Vagina (tissue), 2 donors: ENCODE measurements at places on chromosomes 3 and 15.

- no peak for DNase-seq
Measured at GRCh38 chr3:32972482-32973146, 21.2 kb downstream of the CCR4 start.

DNA sequence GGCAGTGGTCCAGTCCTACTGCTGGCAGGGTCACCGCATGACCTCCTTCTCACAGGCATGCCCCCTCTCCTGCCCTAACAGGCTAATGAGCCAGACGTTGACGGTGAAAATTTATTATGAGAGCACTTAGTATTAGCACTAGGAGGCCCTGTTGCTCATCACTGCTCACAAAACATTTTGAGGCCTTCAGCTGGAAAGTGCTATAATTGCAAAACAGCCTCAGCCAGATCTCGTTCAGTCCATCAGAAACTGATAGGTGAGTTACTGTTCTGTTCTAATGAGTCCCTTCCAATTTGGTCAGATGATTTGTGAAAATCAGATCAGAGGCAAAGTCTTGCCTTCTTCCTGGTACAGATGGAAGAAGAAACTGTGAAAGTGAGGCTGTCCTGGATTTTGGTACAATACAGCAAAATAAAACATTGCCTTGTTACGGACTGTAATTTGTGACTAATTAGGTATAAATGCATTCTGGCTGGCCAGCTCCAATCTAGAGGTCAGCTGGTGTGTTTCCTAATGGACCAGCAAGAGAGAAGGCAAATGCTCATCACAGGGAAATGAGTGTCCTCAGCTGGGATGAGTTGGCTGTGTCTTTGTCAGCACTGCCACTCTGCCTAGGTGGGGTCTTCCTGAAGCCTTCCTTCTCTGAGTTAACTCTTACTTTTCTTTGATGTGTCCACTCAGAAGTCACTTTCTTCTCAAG lies 316.8 kb downstream of the CHST2 start:
- no peak for DNase-seq

- no peak for DNase-seq
Measured at GRCh38 chr3:89314454-89315098, 207.2 kb downstream of the EPHA3 start.

DNA sequence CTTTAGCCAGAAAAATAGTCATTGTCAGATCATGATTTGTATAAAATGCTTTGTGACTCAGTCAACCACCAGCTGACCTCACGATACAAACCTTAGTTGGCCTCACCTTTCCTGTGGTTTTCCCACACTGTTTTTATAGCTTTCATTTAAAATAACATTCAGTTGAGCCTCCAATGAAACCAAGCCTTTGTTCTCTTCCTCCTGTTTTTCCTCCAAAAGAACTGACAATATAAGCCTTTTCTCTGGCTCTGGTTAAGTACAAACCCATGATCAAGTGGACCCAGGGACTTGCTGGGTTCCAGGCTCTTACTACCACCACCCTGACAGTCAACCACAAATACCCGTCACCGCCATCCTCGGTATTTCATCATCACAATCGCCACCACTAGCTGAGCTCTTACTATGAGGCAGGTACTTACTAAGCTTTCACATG lies 81.7 kb downstream of the TAMM41 start:
- no peak for DNase-seq

GRCh38 chr3:120420928-120421551 lies 29.8 kb downstream of the FSTL1 start:
- no peak for DNase-seq

DNA sequence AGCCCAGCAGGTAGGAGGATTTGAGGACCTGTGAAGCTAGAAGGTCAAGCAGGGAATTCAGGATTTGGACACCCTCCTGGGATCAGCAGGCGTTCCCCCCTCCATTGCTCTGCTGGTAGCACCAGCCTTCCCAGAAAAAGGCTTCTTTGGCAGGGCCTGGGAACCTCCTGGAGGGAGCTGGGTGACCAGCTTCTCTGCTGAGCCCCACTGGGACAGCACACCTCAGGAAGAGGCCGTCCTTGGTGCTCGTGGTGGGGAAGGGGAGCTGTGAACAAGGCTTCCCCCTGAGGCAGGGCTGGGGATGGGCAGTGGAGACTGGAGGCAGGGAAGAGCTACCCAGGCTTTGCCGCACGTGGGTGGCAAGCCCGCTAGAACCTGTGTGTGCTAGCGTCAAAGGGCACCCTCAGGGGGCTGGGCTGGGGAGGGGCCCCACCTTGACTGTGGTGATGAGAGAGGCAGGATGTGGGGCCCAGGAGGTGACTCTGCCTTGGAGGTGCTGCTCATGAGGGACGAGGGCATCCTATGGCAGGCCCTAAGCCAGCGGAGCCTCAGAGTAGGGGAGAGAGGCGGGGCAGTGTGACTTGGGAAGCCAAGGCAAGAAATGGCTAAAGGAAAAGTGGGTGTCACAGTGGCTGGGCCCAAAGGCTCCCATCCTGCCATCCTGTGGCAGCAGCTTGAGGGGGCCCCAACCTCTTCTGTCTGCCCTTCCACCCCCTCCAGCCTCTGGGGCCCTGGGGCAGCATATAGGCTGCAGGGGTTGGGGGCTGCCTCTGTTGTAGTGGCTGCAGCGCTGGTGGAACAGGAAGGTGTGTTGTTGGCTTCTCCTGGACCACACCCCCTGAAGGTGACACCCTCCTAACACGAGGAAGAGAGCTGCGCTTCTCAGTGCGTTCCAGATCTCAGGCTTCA lies 20.7 kb downstream of the KLF13 start:
- no peak for DNase-seq

- no peak for DNase-seq
Measured at GRCh38 chr3:66138336-66139313, 82.2 kb upstream of the SLC25A26 start.

DNA sequence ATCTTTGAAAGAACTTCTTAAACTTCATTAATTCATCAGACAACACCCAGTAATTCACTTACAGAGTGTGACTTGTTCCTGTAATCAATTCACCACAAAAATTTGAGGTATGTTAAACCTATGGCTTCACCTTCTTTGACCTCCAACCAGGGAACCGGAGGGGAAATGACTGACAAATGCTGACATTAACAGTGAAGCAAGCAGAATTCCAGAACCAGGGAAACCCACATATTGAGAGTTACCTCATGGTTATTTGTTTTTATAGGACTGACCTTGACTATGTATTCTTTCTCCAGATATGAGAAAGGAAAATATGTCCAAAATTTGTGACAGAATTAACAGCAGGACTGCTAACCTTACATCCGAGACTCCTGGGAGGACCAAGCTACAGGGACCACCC lies 2.7 kb downstream of the P3H2 start:
- no peak for DNase-seq

DNA sequence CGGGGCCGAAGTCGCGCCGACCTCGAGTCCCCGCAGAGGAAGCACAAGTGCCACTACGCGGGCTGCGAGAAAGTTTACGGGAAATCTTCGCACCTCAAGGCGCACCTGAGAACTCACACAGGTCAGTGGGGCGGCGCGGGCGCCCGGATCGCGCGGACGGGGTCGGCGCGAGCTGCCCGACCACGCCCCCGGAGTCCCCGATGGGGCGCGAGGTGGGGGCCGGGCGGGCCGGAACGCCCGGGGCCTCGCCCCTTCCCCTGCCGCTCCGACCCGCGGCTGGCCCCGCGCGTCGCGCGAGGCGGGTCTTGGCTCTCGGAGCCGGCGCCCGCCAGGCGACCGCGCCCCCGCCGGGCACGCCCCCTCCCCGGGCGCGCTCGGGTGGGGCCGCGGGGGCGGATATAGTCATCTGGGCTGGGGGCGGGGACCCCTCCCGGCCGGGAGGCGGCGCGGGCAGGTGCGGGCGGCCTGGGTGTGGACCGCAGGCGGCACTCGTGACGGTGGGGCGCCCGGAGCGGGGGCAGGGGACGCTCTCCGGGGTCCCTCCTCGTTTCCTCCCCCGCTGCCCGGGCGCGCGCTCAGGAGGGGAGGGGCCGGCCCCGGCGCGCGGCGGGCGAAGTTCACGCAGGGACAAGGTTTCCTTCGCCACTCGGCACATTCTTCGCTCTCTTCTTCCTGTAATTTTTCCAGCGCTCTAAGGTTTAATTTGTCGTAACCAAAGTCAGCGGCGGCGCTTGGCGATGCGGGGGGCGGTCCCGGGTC lies 1.2 kb downstream of the KLF13 start:
- DNase-seq = no peak

DNA sequence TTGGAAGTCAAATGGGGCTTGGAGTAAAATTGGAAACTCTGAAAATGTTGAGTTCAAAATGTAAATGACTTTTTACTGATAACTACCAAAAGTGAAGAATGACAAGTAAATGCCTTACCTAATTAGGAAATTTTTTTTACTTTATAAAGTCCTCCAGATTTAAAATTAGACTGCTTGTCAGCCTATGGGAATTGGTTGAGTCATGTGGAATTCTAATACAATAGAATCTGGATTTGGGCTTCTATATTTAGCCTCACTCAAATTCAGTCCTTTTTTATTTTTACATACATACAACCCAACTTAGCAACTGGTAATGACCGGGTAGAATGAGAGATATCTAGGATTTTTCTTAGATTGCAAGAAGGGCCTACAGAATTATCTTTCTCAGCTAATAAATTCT lies 158.9 kb upstream of the CADPS start:
- no peak for DNase-seq

DNA sequence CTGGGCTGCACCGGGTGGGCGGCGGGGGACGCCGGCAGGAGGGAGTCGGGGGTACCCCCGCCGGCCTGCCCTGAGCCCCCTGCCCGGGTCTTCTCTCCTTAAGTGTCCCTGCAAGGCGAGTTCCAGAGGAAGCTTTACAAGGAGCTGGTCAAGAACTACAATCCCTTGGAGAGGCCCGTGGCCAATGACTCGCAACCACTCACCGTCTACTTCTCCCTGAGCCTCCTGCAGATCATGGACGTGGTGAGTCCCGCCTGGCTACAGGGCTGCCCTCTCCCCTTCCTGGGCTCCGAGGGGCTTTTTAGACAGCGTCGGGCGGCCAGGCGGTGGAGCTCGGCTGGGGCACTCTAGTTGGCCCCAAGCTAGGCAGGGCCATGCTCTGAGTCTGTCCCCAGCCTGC lies 480 bp downstream of the CHRNA7 start:
- no peak for DNase-seq

DNA sequence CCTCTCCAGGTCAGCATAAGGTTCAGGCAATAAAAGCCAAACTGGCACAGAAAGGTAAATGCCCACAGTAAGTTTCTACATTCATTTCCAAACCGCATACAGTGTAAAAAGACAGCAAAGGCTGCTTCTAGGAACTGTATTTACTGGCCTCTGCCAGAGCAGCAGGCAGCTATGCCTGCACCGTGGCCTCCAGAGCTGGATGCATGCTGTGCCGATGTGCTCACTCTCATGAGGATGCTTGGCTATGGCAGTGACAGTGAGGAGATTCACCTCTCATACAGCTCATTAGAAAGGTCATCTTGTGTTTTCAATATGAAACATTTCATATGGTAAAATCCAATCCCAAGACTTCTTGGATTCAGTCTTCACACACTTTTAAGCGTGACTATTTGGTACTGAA lies 50.3 kb downstream of the UBP1 start:
- DNase-seq = no peak

- DNase-seq = no peak
Measured at GRCh38 chr3:196604548-196604947, 34.9 kb upstream of the NRROS start.

DNA sequence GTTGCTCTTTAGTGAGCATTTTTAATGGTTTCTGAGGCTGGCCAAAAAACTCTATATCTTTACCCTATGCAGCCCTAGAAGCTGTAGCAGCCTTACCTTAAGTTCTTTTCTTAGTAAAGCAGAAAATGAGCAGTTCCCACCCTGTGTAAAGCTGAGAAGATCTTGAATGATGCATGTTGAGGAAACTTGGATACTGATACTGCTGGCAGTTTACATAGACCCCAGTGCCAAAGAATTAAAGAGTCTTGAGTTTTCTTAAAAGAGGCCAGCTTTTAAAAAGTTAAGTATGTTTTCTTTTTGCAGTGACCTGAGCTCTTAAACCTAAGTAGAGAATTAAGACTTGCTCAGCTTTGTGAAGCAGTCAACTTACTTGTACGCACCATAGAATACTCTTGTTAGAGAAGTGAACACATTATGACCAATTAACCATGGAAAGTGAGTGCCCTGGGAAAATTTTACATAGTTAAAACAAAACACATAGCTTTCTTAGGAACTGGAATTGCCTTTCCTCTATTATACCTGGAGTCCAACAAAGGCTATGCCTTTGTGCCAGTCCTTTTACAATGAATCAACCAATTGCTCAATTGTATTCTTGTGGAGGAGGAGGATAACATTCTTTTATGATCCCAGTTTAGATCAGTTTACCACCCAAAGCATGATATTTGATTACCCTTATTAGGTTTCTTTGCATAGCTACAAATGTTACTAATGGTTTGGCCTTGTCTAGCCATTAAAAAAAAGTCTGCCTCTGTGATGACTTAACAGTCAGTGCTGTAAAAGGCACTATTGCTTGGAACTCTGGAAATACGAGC lies 28.4 kb downstream of the PLS1 start:
- no peak for DNase-seq
